NCI-H1436 treated with DMSO at 0.1 percent for 48 hours (cell line): ENCODE measurements at places on chromosomes 1 and 21.

DNA sequence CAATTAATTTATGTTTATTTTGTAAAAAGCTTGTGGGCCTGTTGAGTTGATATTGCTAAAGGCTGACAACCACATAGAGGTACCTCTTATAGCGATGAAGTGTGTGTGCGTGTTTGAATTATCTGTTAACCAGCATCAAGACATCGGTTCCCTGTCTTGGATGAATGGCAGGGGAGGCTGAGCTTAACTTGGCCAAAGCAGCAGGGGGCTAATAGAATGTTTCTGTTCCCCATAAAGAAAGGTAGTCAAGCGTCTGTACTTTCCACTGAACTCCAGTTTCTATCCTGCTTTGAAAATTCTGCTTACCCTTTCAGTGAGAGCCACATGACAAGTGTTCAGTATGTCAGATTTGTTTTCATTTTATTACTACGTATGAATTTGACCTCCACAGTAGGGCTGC, 63.0 kb downstream of the ROR1 start:
- DNase-seq, result no peak

- no peak for DNase-seq
Observed at GRCh38 chr1:87329051-87329525, 408 bp downstream of the LMO4 start.

GRCh38 chr1:10957133-10957532, 55.3 kb upstream of the TARDBP start:
- DNase-seq, result no peak

- DNase-seq, result no peak
Observed at GRCh38 chr21:15870819-15871218, 141.0 kb downstream of the USP25 start.

- DNase-seq, result no peak
Observed at GRCh38 chr1:168362991-168363390, 82.3 kb downstream of the TBX19 start.

GRCh38 chr1:161071886-161072371, 2.2 kb upstream of the ARHGAP30 start:
- no peak for DNase-seq

DNA sequence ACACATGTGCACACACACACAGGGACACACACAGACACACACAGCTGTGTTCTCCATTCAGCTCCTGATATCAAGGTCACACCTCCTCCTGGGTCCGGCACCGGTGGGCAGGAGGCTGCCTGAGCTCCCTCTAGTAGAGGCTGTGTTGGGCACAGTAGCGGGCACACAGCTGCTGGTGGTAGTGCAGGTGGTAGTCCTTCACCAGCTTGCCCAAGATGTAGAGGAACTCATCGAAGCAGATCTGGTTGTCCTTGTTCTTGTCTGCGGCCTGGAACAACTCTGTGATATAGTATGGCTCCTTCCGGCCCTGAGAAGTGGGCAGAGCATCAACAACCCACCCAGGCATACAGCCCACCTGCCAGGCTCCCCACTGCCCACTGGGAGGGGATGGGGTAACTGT, 5.6 kb upstream of the S100A8 start:
- no peak for DNase-seq

DNA sequence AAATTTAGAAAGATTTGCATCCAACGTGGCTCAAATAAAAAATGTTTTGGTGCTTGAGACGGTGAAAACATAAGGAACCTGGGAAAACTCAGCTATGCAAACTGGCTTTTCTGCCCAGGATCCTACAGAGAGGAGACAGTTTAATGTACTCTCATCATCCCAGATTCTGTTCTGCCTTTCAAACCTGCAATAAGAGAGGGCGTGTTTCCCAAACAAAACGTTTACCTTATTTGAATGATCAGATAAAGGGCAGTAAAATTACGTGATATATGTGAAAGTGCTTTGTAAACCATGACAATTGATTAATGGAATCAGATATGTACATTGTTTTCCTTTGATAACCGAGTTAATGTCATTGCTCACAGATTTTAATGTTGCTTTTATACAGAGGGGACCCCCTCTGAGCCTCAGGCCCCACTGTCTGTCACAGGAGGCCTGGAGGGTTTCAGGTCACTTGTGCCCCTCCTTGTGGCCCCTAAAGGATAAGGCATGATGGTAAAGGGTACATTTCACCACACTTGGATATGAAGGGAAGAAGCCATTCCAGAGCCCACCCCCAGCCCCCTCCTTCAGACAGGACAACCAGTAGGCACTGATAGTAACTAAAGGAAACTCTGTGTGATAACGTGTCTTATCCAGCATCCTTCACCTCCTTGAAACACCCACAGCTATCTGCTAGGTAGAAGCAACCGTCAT, 157.6 kb downstream of the EDEM3 start:
- DNase-seq, result no peak

- DNase-seq, result no peak
Observed at GRCh38 chr1:50208756-50209155, 100.0 kb downstream of the ELAVL4 start.

GRCh38 chr1:7128293-7128692, 343.0 kb downstream of the CAMTA1 start:
- no peak for DNase-seq

DNA sequence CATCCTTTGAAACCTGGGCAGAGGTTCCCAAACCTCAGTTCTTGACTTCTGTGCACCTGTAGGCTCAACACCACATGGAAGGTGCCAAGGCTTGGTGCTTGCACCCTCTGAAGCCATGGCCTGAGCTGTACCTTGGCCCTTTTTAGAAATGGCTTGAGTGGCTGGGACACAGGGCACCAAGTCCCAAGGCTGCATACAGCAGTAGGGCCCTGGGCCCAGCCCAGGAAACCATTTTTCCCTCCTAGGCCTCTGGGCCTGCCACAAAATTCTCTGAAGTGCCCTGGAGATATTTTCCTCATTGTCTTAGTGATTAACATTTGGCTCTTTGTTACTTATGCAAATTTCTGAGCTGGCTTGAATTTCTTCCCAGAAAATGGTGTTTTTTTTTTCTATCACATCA, 65.6 kb upstream of the ACTRT2 start:
- no peak for DNase-seq

- no peak for DNase-seq
Observed at GRCh38 chr1:102858695-102859094, 249.6 kb downstream of the COL11A1 start.

- no peak for DNase-seq
Observed at GRCh38 chr1:93615582-93616150, 66.0 kb downstream of the BCAR3 start.

GRCh38 chr1:17741052-17741451, 14.1 kb upstream of the ACTL8 start:
- DNase-seq, result no peak

GRCh38 chr1:114021665-114022099, 42.4 kb downstream of the OLFML3 start:
- DNase-seq, result no peak

DNA sequence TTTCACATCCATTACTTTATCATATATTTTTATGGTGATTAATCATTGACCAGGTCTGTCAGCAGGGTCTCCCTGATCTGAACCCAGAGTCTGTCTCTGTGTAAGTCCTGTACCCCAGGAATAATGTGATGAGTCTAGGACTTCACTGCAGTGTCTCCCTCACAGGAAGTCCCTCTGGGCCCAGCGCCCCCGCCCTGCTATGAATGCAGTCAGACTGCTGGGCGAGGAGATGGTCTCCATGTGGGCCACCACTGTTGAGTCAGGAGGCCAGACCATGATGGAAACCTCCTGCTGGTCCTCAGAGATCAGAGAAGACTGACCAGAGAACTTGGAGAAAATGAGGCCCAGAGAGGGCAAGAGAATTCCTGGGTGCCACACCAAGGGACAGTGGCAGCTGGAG, 9.5 kb downstream of the TMEM222 start:
- no peak for DNase-seq

DNA sequence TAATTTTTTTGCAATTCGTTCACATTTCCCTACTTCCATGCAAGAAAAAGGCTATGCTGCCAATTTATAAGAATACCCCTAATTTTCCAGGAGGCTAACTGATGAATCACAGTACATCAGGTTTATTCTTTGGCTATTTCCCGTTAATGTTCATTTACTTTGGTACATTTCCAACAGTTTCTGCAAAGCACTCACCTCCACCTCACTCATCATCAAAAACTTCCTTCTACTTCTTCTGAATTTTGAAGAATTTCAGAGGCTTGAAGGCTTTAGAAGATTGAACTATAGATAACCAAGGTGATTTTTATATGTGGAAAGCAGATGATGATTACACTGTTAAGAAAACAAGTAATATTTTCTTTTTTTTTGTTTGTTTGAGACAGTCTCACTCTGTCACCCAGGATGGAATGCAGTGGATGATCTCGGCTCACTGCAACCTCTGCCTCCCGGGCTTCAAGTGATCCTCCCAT, 60.5 kb upstream of the HP1BP3 start:
- no peak for DNase-seq
